ENCODE measurements at places on chromosomes 4 and X.

- DNase-seq, result no peak
Observed at GRCh38 chrX:124263743-124264142, 68.7 kb upstream of the TEX13D start.

DNA sequence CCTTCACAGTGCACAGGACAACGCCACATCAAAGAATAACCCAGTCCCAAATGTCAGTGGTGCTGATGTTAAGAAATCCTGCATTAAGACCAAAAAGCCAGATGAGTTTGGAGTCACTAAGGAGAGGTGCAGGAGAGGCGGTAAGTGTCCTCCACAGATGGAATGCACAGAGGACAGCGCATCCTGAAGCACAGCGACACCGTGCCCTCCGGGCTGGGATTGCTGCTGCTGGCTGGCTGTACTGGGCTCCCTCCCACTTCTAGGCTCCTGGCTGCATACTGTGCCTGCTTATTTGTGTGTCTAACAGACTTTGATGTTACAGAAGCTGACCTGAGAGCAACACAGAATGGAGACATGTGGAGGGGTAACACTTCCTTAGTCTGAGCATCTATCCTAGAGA, 325.6 kb upstream of the BOD1L1 start:
- DNase-seq, result no peak

DNA sequence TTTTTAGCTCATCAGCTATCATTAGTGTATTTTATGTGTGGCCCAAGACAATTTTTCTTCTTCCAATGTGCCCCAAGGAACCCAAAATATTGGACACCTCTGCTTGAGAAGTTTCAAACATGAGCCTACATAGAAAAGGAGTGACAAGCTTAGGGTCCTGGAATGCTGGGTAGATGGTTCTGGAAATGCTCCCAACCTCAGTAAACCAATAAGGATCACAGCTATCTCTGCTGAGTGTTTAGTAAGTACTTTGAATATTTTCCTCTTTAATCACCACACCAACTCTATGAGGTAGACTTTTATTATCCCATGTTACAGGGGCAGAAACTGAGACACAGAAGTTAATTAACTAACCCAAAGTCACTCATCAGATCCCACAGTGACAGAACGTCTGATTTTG, 164.9 kb upstream of the KLF3 start:
- no peak for DNase-seq

DNA sequence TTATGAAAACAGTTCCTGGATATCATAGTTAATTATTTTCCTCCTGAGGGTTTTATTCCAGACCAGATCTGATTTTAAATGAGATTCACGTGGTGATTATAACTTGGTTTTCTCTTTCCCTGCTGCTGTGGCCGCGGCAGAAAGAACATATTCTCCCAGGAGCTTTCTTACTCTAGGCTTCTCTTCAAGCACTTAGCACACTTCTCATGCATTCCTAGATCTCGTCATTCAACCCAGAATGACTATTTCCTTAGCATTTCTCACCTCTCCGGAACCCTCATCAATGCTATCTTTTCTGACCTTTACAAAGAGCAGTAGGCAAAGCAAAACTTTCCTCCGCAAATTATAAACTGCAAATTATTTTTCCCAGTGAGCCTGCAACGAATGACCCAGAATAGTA, 122.9 kb downstream of the GPAT3 start:
- no peak for DNase-seq

- no peak for DNase-seq
Observed at GRCh38 chr4:26837993-26838842, 22.4 kb upstream of the STIM2 start.
